NCI-H1048 (cell line): ENCODE measurements at places on chromosomes 4 and X.

GRCh38 chrX:72005046-72005445 is 94.4 kb downstream of the NHSL2 start:
- no peak for DNase-seq

- no peak for DNase-seq
Observed at GRCh38 chr4:169968999-169969398, 57.2 kb downstream of the MFAP3L start.

- DNase-seq = no peak
Observed at GRCh38 chr4:40152637-40153036, 44.2 kb upstream of the RHOH start.

- no peak for DNase-seq
Observed at GRCh38 chr4:53686521-53686920, 95.2 kb upstream of the LNX1 start.

- DNase-seq = no peak
Observed at GRCh38 chrX:80879916-80880315, 70.2 kb upstream of the BRWD3 start.

- no peak for DNase-seq
Observed at GRCh38 chr4:122712782-122713181, 19.7 kb upstream of the BBS12 start.

- no peak for DNase-seq
Observed at GRCh38 chr4:110865611-110866259, 242.9 kb upstream of the PITX2 start.

DNA sequence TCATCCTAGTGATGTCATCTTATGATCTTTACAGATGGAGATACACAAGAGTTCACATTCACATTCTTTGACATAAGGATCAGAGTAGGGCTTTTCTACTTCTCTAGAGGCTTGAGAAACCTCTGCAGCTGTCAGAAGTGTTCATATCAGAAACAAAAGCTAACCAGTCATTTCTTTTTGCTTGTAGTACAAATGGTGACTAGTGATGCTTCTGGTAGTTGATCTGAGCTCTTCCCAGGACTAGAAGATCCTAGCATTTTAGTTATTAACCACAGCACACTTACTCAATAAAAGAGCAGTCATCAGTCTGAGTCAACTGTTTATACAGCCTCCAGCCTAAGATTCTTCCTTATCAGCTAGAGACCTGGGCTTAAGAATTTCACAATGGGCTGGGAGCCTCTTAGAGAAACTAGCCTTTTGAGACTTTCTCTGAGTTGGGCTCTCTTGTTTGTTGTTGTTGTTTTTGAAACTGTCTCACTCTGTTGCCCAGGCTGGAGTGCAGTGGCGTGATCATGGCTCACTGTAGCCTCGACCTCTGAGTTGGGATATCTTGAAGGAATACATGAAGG is 84.1 kb downstream of the TMEM164 start:
- no peak for DNase-seq

GRCh38 chrX:95703696-95704095 is 980.9 kb upstream of the DIAPH2 start:
- DNase-seq = no peak

DNA sequence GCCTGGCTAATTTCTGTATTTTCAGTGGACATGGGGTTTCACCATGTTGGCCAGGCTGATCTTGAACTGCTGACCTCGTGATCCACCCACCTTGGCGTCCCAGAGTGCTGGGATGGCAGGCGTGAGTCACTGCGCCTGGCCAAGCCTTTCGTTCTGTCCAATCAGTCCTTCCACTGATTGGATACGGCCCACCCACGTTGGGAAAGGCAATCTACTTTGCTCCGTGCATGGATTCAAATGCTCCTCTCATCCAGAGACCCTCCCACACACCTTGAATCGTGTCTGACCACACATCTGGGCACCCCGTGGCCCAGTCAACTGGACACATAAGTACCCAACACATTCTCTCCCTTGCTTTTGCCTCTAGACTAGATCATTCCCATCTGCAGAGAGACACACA is 74.9 kb downstream of the CRLF2 start:
- no peak for DNase-seq
